ENCODE measurements at places on chromosomes 5 and 9.

DNA sequence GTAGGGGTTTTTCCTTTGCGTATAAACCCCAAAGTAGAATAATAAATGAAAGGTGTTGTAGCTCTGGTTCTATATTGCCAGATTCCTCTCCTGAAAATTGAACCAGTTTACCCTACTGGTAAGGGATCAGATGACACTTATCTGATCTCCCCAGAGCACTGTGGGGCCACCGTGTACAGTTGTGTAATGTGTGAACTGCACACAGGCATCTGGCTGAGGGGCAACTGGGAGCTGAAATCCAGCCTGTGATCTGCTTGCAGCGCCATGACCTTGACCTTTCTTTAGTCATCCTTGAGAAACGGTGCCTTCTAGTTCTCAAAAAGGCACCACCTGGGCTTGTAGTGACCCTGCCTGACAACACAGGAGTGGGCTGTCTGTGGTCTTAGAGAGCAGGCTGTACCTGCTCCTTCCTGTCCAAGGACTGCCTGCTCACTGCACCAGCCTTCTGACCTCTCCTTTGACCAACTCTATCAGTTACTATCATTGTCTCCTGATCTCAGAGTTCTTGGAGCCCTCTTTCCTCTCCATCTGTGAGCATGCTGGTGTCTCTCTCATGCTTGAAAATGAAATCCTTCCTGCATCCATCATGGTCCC is 40.2 kb downstream of the PDE6A start:
- DNase-seq = no peak

DNA sequence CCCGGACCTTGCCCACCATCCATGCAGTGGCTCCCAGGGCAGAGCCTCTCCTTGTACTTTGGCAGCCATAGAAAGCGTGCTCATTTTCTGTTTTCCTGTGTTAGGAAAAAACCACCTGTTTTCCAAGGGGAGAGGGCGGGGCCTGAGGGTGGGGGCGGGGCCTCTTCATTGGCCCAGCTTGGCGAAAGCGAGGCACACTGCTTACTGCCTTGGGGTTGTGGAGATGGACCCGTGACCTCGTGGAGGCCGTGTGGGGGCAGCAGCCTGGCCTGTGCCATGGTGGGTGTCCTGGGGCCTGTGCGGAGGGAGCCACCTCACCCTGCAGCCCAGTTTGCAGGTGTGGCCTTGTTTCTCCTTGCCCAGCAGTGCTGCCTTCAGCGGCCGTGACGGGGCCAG is 4.4 kb upstream of the TOR4A start:
- DNase-seq = no peak

DNA sequence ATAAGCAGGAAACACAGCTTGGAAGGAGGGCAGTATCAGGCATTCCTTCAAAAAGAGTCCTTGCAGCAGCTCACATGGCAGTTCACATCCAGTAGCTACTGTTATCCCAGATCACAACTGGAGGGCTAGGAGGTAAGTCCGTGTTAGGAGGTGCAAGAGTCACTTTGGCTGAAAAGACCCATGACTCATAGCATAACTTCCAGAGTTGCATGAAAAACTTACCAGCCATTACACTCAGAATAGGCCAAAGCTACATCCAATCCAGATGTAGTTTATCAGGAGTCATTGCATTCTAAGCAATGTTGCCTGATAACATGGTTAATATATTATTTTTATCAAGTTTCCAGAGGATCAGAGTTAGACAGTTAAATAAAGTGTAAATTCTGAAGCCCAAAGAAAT is 1126.4 kb upstream of the SEMA6A start:
- no peak for DNase-seq

DNA sequence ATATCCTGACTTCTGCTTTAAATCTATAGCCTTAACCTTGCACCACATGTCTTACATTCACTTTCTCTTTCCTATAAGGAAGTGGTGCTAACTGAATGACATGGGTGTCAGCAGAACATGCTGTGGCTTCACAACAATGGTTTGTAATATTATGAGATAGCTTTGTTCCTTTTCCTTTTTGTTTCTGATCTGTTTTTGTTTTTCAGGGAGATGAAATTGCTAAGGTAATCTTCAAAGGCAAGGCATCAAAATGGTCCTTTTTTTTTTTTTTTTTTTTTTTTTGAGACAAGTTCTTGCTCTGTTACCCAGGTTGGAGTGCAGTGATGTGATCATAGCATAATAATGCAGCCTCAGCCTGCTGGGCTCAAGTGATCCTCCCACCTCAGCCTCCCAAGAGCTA is 53.6 kb upstream of the RANBP6 start:
- no peak for DNase-seq

GRCh38 chr5:154179846-154180710 is 10.5 kb upstream of the GALNT10 start:
- peak; percentile 85 for DNase-seq

GRCh38 chr5:61449804-61450492 is 117.9 kb downstream of the ZSWIM6 start:
- DNase-seq = no peak

GRCh38 chr5:143737062-143737461 is 74.9 kb upstream of the HMHB1 start:
- DNase-seq = no peak

GRCh38 chr9:136078498-136079011 is 16.5 kb downstream of the NACC2 start:
- DNase-seq = no peak

DNA sequence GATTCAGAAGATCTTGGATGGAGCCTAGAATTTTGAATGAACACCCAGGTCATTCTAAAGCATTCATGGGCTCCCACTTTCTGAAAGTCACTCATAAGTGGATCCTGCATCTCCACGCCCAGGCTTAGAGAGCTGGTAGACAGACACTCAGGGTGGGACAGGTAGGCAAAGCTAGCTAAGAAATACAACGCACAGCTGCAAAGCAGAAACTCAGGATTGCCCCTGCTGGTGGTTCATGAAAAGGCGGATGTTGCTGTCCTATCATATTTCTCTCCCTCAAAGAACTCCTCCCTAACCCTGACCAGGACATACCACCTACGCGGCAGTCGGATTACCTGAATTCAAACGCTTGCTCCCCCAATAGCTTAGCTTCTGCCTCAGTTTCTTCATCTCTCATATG is 226.5 kb downstream of the GLIS3 start:
- peak; percentile 82 for DNase-seq

DNA sequence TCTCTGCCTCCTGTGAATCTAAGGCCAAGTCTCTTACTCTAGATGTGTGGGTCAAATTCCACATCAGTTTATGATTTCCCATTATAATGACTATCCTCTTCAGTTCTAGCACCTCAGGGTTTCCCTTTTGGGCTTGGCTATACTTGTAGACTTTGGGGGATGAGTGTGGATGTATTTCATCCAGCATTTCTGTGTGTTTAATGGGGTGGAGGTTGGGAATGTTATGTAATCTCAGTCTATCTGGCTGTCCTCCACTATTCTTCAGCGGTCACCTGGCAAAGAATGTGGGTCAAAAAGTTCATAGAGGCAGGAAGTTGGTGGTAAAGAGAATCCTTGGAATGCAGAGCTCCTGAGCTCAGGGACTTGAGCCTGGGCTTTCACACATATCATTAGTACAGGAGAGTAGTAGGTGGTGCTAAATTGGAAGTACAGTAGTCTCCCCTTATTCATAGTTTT is 64.9 kb downstream of the CFAP95 start:
- DNase-seq = no peak

DNA sequence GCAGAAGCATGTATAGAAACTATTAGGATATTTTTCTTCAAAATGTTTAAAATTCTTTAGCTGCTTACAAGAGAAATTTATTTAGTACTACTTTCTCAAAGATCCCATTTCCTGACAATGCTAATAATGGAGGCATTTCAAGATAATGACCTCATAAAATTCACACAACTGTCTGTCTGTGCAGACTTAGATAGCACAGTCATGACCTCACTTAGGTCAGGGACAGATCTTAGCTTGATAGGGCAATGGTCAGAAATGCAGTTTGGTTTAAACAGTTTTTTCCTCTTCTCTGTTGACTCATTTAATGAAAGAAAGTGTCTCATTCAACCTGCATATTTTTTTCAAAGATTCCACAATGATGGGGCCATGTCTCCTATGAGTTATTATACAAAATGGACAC is 128.4 kb downstream of the GRIA1 start:
- no peak for DNase-seq

- no peak for DNase-seq
These were observed 231.6 kb downstream of the GOLPH3 start for GRCh38 chr5:31942546-31942945.

DNA sequence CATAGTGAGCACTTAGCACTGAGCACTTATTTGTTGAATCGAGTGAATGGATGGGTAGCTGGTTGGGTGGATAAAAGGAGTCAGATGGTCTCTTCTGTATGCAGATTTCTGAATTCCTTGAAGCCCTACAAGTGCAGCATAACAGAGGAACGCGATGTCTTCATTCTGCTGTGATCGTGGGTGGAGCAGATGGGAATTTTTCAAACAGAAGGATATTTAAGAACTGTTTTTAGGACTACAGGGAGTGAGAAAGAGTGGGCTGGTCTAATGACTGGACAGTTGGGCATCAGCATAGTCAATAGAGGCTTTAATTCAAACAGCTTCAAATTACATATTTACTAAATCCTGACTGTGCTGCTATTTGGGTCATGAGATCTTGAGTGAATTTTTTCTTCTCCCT is 253.2 kb downstream of the CEMIP2 start:
- no peak for DNase-seq

- no peak for DNase-seq
These were observed 96.9 kb upstream of the FSTL4 start for GRCh38 chr5:133709209-133709725.

DNA sequence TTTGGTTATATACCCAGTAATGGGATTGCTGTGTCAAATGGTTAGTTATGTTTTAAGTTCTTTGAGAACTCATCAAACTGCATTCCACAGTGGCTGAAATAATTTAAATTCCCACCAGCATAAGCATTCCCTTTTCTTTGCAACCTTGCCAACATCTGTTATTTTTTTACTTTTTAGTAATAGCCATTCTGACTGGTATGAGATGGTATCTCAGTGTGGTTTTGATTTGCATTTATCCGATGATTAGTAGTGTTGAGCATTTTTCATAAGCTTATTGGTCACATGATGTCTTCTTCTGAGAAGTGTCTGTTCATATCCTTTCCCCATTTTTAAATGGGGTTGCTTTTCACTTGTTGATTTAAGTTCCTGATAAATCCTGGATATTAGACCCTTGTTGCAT is 435.7 kb upstream of the RIOK2 start:
- DNase-seq = no peak

GRCh38 chr9:116673375-116673774 is 13.7 kb upstream of the TRIM32 start:
- no peak for DNase-seq

GRCh38 chr5:168844016-168844921 is 265.1 kb upstream of the PANK3 start:
- no peak for DNase-seq

- DNase-seq = no peak
These were observed 222.5 kb upstream of the TAS2R1 start for GRCh38 chr5:9852671-9853070.

DNA sequence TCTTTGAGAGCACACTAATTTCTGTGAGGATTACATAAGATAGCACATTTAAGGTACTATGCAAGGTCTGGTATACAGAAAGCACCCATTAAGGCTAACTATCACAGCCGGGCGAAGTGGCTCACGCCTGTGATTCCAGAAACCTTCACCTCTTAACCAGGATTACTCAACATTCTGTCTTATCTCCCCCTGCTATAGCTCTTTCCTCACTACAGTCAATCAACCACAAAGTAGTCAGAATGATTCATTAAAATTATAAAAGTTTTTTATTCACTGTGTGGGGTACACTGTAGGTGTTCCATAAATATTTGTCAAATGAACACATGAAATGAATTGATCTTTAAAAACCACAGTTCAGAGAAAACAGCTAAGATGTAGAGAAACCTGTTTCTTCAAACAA is 48.7 kb downstream of the CHD1 start:
- no peak for DNase-seq

GRCh38 chr5:57082441-57083067 is 91.3 kb upstream of the GPBP1 start:
- peak; percentile 39 for DNase-seq

DNA sequence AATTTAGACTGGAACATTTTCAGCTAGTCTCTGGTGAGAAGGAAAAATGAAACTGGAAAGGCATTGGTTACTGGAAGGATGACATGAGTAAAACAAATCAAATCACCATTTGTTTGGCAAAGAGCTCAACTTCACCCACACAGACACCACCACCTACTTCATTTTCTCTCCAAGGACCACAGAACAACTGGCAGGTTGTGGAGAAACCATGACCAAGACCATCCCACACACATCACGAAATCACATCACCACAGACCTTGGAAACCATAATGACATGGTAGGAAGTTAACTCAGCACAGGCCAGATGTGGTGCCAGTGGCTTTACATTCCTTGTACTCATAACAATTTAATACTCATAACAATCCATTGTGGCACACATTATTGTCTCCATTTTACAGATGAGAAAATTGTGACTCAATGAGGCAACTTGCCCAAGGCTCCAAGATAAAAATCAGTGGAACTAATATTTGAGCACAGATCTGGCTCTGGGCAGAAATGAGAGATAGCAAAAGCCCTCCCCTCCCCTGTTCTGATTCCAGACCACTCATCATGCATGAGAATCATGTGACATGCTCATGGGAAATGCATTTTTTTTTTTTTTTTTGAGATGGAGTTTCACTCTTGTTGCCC is 7.5 kb downstream of the OR1K1 start:
- DNase-seq = no peak

DNA sequence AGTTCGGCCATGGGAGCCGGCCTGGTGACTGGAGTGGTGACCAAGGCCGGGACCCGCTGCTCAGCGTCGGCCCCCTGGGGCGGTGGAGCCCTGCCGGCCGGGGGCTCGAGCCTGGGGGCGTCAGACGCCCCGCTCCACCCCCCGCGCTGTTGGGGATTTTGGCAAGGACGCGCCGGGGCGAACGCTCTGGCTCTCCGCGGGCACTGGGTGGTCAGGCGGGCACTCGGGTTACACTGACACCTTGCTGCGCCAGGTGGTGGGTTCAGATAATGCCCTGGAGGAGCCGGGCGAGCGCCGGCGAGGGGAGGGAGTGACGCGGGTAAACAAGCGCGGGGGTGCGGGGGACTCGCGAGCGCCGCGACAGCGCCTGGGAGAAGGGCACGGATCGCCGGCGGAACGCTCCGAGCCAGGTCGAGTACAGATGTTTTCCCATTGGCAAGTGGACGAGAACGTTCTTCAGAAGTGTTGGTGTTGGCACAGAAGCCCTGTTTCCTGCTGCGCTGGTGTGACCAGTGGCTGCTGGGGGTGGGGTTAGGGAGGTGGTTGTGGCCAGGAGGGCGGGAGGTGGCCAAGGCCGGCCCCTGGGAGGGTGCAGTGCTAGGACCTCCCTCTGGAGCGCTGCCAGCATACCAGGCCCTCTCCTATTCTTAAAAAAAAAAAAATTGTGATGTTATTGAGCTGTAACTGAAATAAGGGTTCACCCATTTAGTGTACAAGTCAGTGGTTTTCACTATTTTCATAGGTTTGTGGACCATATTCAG is 773 bp downstream of the SQSTM1 start:
- peak; percentile 87 for DNase-seq

- DNase-seq = no peak
These were observed 49.2 kb downstream of the NACC2 start for GRCh38 chr9:136045595-136046553.

DNA sequence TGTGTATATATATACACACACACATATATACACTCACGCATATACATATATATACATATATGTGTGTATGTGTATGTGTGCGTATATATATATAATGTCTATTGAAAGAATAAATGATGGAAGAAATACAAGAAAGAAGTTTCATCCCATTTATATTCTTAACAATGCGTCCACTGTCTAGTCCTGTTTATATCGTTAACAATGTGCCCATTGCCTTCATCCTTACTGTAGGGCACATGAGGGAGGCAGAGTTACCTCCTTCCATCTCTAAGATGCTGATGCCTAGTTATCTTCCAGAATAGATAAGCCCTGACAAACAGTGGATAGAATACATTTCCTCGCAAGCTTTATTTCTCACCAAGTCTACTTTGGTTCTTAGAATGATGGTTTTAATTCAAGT is 389.8 kb upstream of the SEMA6A start:
- DNase-seq = no peak

All from GM23338 (cell line).